Stimulated activated CD8-positive, alpha-beta memory T cell treated with anti-CD3 and anti-CD28 coated beads, Interleukin-15, amount 100 ng/mL, for 1 hour (primary cell): ENCODE measurements at places on chromosomes 5 and 9.

DNA sequence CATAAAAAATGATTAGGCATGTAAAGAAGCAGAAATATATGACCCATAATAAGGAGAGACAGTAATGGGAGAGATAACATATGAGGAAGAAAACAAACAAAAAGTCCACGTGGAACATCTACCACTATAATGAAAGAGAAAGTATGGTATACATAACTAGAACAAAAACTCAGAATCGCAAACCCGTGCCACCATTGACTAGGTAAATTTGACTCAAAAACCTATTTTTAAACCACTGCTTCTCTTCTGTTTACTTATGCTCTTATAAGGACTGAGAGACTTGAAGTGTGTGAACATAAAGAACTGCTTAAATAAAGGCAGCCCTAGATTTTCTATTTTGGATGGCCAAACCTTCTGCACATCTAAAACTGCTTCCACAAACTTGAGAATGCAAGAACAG is 330.7 kb downstream of the CAAP1 start:
- no peak for DNase-seq

GRCh38 chr5:126720369-126720768 is 56.6 kb upstream of the LMNB1 start:
- no peak for DNase-seq

DNA sequence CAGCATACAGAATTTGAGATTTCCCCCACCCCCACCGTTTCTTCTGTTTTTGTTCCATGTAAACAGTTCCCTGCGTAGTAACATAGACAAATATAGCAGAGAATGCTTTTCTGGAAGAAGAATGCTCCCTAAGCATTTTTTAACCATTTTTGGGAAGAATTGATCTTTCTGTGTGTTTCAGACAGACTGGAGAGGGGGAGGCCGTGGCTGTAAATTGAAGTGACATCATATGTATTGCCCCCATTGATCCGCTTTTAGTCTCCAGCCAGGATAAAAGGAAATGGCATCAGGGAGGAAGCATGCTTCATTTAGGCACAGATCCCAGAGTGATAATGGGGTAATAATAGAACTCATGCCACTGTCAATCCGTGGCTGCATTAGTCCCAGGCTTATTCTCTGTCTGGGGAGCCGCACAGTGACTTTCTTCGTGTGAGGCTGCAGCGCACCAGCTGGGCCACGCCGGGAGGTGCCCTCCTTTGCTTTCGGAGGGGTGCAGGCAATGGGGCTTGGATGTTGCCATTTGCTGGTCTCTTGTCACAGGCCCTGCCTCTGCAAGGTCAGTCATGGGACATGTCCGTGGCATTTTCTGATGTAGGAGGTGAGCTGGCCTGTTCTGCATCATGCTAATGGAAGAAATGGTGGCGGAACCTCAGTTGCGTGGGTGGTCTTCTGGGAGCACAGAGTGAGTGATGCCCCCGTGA is 261.5 kb downstream of the FANCC start:
- no peak for DNase-seq

DNA sequence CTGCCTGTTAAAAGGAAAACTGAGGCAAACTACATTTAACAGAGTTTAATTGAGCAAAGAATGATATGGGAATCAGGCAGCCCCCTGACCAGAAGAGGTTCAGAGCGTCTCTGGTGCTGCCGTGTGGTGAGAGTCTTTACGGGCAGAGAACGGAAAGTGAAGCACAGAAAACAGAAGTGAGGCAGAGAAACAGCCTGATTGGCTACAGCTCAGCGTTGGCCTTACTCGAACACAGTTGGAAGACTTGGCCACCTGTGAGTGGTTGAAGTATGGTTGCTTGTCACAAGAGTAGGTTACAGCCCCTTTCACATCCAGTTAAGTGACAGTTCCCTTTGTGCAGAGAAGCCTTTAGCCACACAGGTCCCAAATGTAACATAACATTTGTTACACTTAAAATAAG is 16.9 kb upstream of the FBP1 start:
- DNase-seq: no peak

DNA sequence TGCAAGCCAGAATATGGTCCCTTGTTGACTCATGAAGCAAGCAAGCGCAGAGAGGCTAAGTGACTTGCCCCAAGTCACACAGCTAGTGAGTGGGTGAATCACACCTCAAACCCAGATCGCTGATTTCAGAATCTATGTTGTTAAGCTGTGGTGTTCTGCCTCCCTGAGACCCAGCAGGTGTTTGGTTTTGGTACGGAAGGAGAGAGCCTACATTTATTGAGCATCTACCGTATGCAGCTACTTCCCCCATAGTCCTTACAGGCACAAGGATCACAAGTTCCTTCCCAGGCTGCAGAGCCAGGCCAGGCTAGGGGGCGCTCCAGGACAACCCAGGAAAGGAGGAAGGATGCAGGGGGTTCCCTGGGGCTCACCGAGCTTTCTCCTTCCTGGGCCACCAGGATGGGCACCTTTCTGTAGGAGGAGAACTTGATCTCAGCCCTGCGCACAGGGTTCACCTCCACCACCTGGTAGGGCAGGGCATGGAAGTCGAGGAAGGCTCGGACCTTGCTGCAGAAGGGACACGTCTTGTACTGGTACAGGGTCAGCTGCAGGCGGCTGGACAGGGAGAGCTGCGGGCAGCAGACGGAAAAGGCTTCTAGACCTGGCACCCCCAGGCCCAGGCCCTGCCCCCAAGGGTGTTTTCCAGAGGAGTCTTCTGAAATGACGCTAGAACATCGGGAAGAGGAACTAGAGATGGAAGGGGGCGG is 2.5 kb downstream of the PTGES2 start:
- DNase-seq: no peak

DNA sequence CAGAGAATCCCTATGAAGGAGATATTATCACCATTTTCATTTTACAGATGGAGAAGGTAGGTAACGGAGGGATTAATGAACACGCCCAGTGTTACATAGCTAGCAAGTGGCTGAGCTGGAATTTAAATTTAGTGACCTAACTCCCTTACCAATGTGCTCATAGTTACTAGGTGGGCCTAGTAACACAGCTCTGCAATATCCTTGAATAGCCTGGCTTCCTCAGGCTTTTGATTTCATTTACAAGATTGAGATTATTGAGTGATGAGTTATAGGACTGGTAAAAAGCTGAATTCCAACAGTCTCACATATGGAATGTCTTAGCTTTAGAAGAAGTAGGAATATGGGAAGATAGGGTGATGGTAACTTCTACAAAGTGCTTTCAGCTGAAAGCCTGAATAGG is 336.3 kb upstream of the KIF2A start:
- no peak for DNase-seq

DNA sequence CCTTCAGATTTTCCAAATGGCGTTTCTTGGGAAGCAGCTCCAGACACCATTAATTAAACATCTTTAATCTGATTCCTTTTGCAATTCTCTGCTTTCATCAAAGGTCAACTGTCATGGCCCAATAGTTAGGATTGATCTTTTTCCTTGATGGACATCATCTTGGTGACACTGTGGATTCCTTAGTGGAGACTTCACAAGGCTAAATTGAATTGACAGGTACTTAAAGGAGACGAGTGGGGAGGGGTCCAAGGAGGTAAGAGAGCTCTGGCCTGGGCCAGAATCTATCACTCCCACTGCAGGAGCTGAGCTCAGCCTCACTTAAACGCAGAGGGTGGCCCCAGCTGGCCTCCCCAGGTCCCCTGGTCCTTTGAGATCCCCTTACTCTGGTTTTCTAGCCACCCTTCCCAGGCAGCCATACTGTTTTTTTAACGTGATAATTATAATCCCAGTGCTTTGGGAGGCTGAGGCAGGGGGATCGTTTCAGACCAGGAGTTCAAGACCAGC is 9.9 kb upstream of the HMCN2 start:
- DNase-seq: no peak

GRCh38 chr9:73131461-73131860 is 20.2 kb upstream of the ANXA1 start:
- no peak for DNase-seq
